ENCODE measurements at places on chromosomes 3 and 15.
A peak's percentile ranks its signal among the peaks of the same experiment; 100 is the strongest.

DNA sequence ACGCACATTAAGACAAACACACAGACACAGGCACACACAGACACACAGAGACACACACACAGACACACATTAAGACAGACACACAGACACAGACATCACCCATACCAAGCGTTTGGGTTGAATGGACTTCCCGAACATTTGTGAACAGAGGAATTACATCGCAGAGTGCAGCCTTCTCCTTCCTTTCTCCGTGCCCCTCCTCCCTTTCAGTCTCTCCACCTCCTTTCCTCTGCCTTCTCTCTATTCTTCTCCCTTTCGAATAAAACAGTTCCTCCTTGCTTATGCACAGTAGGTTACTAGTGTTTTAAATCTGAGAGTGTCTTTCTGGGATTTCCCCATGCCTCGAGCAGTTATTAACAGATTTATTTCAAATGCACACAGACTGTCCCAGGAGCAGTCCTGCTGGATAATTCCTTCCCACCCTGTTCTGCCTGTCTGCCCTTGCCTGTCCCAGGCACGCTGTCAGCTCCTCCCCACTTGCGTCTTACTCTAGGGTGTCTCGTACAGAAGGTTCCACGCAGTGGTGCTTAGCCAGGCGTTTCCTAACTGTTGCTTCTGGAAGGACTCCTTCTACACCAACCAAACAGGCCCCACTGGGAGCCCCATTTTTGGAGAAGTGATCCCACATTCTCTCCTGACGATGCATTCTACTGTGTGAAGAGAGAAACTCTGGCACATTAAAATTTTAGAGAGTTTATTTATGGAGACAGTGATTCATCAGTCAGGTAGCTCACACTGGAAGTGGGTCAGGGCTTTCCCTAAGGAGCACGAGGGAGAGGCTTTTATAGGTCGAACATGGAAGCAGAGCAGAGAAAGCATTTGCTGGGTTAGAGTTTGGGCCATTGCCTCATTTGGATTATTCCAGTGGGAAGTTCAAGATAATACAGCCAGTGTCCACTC, 163.8 kb downstream of the SV2B start:
- DNase-seq = no peak

- DNase-seq = no peak
Measured at GRCh38 chr3:112894258-112894657, 47.6 kb upstream of the CD200R1L start.

DNA sequence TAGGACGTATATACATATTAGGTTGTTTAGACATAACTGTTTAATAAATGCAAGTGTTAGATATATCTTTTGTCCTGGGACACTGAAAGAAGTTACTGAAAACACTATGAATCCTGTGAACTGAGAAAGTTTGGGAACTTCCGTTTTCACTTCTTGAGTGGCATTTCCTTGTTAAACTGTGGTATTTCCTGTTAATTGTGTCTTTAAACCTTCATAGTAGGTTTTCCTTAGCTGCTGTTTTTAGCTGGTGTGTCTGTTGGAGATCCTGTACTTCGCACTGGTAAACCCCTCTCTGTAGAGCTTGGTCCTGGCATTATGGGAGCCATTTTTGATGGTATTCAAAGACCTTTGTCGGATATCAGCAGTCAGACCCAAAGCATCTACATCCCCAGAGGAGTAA, 37.1 kb downstream of the ATP6V1A start:
- no peak for DNase-seq

DNA sequence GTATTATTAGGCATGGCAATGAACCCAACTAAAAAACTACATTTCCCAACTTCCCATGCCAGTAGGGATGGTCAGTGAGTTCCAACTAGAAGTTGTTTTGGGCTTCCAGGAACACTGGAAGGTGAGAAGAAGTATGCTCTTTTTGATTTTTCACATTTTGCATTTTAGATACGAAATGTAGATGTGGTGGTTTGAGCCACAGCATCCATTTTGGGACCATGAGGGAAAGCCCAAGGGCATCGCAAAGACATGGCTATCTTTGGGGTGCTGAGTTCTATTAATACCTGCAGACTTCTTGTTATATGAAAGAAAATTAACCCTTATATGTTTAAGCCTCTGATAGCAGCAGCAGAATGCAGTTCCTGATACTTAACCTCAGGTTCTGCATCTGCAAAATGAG, 62.9 kb downstream of the PTPRG start:
- no peak for DNase-seq

DNA sequence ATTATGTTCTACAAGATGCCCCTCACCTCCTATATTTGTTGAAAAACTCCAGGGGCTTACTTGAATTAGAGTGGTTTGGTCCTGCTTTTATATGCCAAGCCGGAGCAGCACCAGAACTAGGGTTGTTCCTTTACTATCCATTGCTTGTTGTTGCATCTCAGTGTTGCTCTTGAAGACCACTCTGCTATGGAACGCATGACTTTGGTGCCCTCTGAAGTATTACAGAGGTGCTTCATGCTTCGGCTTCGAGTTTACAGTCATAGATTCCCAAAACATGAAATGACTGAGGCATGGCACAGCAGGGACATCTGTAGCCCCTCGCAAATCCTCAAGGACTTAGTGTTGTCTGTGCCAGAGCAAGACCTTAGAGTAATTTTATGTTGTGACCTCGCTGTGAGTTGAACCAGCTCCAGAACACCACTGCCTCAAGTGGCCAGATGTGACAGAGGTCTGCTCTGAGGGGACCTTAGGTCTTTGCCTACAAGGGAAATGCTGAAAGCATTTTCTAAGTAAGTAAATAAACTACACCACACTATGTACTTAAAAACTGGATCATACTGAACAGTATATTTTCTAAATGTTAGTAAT, 67.2 kb upstream of the SIAH2 start:
- peak; percentile 42 for DNase-seq

- DNase-seq = no peak
Measured at GRCh38 chr15:69148465-69148864, 12.0 kb upstream of the GLCE start.

GRCh38 chr15:39106950-39107349, 473.9 kb upstream of the THBS1 start:
- no peak for DNase-seq

GRCh38 chr3:73538486-73538885, 86.3 kb downstream of the PDZRN3 start:
- DNase-seq = no peak

DNA sequence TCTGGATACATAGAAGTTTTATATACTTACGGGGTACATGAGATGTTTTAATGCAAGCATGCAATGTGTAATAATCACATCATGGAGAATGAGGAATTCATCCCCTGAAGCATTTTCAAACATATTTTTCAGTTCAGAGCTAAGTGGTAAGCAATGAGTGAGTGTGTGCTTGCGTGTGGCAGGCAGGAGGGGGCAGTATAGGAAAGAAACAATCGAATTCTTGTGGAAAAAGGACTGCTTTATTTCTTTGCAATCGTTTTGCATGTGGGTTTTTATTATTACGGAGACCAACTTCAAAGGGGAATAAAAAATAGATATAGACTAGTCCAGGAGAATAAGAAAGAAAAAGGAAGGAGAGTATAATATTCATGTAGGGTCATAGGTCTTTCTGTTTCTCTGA, 271.6 kb downstream of the CHL1 start:
- DNase-seq = no peak

DNA sequence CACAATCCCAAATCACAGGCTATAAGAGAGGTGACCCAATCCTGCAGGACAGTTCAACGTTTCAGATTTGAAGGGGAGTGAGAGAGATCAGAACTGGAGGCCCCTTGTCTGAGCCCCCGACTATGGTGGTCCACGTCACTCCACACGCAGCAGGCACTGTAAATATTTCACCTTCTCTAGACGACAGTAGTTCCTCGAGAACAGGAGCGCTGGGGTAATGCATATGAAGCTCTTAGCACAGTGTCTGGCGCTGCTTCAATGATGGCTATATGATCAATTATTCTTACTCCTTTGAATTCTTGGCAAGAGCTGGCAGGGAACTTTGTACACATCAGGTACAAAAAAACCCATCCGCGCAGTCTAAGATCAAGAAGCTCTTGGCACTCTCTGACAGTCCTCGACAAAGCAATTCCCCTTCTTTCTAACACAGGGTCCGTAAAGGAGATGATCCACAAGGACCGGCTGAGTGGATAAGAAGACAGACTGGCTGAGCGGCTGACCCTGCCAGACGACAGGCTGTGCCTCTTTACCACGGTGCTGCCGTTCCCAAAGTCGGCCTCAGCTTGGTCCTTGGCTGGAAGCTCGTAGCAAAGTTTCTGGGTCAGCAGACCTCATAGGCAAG, 522 bp upstream of the NRROS start:
- no peak for DNase-seq

- no peak for DNase-seq
Measured at GRCh38 chr15:101492766-101493692, 3.5 kb upstream of the PCSK6 start.

- DNase-seq = no peak
Measured at GRCh38 chr3:15052335-15053242, 12.5 kb downstream of the MRPS25 start.

- peak; percentile 26 for DNase-seq
Measured at GRCh38 chr3:27943106-27943505, 221.0 kb upstream of the EOMES start.

GRCh38 chr15:43127752-43128151, 5.6 kb upstream of the TMEM62 start:
- no peak for DNase-seq

GRCh38 chr3:156240642-156241041, 120.3 kb downstream of the KCNAB1 start:
- no peak for DNase-seq

GRCh38 chr3:58394339-58394738, 39.3 kb downstream of the PDHB start:
- no peak for DNase-seq

Measured in HuH-7 (cell line).